ENCODE measurements at places on chromosomes 2 and 18. TPM values are rescaled to one million over a fixed set of nuclear protein-coding genes. Genes with fewer than 3 reads are reported as not detected.

DNA sequence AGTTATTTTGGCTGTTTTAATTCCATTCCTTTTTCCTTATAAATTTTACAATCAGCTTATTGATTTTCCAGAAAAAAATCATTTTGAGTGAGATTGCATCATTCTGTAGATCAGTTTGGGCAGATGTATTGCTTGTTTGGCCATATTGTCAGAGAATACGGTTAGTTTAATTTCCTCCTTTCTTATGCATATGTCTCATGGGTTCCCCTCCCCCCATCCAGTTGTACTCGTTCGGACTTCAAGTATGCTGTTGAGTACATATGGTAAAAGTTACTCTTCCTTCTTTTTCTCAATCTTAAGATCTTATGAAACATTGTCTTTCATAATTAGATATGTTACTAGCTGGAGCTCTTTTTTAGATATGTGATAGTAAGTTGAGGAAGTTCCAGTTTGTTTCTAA lies 131.2 kb upstream of the TTC27 start:
- no peak for DNase-seq

The CCDC121 gene
- total RNA-seq = 1.3 TPM

The C2orf92 gene
- 12.5 TPM for total RNA-seq

DNA sequence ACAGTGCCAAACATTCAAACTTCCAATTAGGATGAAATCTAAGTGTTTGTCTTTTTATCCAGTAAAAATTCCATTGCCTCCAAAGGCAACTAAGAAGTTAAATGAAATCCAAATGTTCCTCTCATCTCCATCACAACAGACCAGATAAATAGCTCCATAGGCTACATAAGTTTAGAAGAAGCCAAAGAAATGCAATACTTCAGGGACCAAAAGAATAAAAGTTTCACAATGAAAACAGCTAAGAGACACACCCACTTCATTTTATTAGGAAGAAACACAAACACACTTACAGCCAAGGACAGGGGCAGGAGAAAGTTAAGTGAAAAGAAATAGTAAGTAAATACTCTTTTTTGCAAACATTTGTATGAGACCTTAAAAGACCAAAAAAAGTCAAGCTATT lies 88.5 kb upstream of the CCDC150 start:
- DNase-seq = no peak

DNA sequence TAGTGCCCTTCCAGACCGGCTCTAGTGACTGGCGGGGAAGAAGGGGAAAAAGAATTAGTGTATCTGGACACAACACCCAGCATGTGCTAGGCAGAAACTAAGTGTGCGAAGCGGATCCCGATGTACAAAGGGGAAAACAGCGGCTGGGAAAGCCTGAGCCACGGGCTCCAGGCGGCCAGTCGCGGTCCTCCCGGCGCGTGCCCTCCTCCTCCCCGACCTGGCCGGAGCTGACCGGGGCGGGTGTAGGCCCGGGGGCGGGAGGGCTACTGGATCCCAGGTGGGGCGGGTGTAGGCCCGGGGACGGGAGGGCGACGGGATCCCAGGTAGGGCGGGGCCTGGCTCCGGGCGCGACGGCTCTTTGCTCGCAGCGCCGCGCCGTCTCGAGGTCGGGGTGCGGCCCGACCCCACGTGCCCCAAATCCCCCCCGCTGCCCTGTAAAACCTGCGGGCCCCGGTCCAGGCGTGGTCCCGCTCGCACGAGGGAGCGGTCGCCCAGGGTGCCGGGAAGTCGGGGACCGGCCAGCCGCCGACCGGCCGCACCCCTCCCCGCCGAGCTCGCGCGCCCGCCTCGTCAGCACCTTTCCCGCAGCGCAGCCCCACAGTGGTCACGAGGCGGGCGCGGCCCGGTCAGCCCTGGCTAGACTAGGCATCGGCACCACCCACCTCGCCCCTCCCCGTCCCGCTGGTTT lies 48.8 kb downstream of the C2orf42 start:
- no peak for DNase-seq

DNA sequence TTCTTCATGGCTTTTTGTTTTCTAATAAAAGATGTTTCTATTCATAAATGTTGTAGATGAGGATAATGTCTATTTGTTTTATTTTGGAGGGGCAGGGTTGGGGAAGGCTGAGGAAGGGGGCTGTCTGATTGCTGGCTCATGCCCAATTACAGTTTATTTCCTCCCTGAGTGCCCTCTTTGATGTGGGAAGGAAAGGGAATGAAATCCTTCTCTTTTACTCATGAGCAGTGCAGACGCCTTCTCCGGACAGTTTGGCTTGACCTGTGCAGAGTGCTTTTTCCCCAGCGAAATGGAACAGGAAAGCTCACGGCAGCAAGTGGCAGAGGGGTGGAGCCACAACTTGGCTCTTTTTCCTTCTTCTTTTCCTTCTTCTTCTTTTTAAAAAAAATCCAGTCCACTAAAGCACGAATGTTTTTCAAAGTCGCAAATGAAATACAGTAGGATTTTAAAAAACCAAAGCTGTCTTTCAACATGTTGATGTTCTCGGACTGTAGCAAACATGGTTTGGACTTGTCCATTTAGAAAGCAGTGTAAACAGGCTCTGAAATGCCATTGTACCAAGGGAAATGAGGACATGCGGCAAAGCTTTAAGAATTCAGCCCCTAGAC lies 34.5 kb downstream of the RAB31 start:
- DNase-seq = no peak

The WDR12 gene
- 13.4 TPM for total RNA-seq

The KCNK3 gene
- not detected for total RNA-seq

DNA sequence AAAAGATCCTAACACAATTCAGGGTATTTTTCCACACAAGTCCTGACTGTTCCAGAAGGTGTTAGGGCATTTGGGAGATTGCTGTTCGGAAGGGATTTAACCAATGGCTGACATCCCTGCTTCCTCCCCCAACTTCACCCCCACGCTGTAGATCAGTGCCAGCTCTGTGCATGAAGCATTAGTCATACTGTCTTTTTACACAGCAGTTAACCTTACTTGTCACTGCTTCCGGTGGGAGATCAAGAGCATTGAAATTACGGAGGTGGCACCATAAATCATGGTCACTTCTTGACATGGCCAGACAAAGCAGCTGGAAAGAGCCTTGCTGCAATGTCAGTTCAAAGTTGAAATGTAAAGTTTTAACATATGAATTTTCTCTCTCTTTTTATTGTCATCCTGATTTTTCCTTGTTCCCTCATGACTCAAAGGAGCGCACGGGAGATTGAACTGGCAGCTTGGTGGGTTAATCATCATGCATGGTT lies 70.2 kb downstream of the HRH4 start:
- no peak for DNase-seq

DNA sequence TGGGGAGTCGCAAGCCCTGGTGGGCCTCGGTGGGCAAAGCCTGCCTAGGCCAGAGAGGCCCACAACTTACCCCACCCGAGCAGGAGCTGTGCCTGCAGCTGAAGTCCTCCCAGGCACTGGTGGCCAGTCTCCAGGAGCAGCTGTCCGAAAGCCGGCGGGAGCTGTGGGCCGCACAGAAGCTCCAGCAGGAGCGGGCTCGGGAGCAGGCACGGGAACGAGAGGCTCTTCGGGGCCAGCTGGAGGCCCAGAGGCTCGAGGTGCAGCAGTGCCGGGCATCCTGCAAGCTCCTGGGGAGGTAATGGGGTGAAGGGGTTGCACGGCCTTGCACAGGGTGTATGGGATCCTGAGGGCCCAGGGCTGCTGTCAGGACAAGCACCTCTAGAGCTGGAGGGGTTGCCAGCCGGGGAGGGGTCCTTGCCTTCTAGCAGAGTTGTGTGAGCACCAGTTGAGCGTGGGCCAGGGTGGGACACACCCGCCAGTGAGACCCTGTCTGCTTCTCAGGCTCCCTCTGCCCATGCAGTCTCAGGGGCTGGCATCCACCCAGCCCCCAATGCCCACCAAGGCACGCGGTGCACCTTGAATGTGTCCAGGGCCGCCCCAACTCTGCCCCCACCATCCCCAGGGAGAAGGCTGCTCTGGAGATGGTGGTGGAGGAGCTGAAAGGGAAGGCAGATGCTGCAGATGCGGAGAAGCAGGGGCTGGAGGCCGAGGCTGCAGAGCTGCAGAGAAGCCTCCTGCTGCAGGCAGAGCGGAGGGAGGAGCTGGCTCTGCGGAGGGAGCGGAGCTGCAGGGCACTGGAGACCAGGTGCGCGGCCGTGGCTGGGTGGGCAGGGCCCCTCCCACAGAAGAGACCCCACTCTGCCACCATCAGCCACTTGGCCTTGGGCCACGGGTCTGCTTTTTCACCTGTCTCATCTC lies 27.2 kb downstream of the CROCC2 start:
- DNase-seq = peak; percentile 9

GRCh38 chr18:63141778-63142176 lies 177.8 kb downstream of the BCL2 start:
- no peak for DNase-seq

The TMEM17 gene
- not detected for total RNA-seq
